ENCODE measurements at places on chromosomes 1 and 21. TPM values are rescaled to one million over a fixed set of nuclear protein-coding genes. Genes with fewer than 3 reads are reported as not detected.

GRCh38 chr1:152313319-152313801 is 11.7 kb downstream of the FLG start:
- DNase-seq: no peak

The GBP7 gene
- total RNA-seq: not detected

- DNase-seq: no peak
Measured at GRCh38 chr1:37811027-37811655, 3.1 kb upstream of the YRDC start.

DNA sequence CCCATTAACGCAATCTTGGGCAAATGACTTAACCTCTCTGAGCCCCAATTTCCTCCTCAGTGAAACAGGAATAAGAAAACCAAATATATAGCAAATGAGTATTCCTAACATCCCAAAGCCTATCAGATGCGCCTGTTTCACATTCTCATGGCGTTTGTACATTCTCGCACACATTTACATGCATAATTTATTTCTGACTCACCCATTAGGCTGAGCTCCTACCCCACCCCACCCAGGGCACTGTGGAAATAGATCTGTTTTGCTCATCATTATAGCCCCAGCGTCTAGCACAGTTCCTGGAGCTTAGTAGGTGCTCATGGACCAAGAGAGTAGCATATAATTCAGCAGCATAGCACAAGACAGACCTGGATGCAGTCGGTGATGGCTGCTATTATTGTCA is 146.1 kb upstream of the VANGL1 start:
- DNase-seq: no peak

The EDARADD gene
- total RNA-seq: 0.82 TPM

- no peak for DNase-seq
Measured at GRCh38 chr1:179298952-179299351, 5.4 kb downstream of the SOAT1 start.

DNA sequence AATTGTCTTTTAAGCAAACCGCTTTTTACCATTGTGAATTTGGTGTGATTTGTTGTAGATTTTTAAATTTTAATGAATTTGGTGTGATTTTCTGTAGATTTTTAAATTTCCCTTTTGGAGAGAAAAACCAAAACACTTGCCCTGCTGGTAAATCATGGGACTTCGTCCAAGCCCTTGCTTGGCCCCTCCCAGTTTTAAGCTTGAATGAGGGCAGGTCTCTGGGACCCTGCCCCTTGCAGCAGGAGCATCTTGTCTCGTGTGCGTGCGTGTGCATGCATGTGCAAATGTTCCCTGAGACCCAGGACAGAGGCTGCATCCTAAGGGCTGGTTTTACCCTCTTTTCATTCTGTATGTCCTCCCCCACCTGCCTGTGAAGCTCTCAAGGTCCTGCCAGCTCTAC is 248.6 kb downstream of the GREM2 start:
- no peak for DNase-seq

The H3-3A gene
- total RNA-seq: 524 TPM

DNA sequence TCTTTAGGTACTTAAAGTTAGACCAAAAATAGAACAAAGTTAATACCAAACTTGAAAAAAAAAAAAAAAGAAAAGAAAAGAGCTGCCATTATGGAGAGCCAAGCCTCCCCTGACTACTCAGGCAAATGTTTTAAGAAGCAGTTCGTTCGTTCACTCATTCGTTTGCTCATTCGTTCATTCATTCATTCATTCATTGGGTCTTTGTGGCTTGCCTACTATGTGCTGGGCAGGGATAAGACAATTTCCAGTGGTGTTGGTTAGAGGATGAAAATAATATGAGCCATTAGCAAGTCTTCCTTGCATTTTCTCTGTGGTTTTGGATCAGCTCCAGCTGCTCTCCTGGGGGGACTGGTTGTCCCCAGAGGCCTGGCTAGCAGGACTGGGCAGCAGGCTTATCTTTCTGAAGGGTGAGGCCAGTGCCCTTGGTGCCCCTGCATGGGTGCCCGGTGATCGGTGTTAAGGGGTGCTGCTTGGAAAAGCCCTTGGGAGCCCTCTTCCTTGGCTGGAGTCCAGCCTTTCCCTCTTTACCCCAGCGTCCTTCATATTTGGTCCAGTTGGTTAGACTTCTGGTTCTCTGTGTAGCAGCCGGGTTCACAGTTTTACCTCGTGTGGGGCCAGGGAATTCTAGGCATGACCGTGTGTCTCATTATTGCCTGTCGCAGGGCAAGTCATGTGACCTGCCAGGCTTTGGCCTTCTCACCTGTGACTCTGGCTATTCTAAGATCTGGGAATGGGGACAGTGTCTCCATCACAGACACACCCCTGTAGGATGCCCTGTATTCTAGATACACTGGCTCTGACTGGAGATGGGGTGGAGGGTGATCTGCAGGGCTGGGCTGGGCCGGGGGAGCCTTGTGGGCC is 32.8 kb downstream of the LHX4 start:
- no peak for DNase-seq

The LDLRAD1 gene
- not detected for total RNA-seq

The EVI5 gene
- total RNA-seq: 36.5 TPM

DNA sequence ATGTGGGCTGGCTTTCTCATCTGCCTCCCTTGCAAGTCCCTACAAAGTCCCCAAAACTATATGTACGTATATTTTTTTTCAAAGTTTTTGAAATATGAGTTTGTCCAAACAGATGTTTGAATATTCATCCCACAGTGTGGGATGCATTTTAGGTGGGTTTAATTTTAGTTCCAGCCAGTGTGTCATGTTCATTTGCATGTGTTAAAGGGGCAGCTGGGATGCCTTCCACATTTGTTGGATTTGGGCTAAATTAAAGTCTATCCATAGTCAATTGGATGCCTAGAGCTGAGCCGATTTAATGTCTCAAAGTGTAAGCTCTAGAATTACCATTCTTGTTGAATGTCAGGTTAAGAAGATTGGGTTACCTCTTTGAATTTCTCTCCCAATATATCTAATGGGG is 139.2 kb downstream of the GALNT2 start:
- DNase-seq: no peak

GRCh38 chr1:220572416-220572815 is 44.5 kb downstream of the MARK1 start:
- DNase-seq: no peak

- no peak for DNase-seq
Measured at GRCh38 chr1:27451343-27451742, 38.6 kb downstream of the WASF2 start.

GRCh38 chr21:32455548-32455947 is 43.0 kb downstream of the EVA1C start:
- no peak for DNase-seq

- no peak for DNase-seq
Measured at GRCh38 chr1:202086579-202087350, 36.0 kb upstream of the GPR37L1 start.

The FAF1 gene
- 72.8 TPM for total RNA-seq

The FMOD gene
- total RNA-seq: 22.3 TPM

The KRTAP19-4 gene
- total RNA-seq: not detected

DNA sequence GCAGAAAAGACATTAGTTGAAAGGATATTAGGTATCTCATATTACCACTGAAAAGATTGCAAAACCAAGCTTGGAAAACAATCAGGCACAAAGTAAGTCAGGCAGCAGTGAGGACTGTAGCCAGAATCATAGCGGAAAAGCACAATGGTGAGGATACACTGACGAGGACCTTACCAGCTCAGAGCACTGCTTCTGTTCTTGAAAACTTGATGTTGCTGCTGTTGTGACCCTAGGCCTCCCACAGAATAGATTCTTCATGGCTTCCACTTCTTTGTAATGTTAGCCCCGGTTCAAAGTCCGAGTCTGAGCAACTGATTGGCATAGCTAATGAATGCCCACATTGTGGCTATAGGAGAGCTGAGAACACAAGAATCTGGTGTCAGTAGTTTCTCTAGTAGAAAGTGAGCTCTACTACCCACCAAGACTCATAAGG is 45.2 kb upstream of the LRRC8C start:
- DNase-seq: no peak
